ENCODE measurements at places on chromosomes 2 and 18.

DNA sequence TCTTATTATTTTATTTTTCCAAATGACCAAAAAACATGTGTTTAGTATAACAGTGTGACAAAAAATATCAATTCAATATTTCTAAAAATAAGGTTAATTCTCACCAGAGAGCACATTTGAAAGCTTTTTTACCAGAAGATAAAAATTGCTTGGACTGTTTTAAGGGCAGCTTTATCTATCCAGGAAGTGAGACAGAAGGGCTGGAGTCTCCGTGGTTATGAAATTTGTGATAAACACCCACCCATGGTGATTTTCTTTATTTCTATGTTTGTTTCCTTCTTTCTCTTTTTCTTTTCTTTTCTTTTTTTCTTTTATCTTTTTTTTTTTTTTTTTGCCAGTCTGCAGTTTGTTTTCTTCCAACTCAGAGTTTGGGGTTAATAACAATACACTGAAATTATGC is 298.5 kb downstream of the PIEZO2 start:
- DNase-seq = no peak

DNA sequence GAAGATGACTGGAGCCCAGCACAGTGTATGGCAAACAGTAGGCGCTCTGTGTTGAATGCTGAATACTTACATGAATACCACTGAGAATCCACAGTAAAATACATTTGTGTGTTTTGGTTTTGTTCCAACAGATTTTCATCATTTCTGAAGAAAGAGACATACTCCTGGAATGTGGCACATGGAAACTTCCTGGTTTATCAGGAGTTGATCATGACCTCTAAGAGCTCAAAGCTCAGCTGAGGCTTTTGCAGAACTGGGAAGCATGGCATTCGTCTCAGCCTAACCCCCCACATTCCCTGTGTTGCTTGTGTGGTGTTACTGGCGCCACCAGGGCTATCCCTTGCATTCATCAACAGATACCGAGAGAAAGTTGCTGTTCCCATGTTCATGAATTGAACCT is 316.9 kb upstream of the REV1 start:
- DNase-seq = peak; percentile 20

- no peak for DNase-seq
Measured at GRCh38 chr2:8196316-8196715, 485.5 kb upstream of the ID2 start.

- DNase-seq = peak; percentile 52
Measured at GRCh38 chr2:127479219-127479825, 47.0 kb downstream of the IWS1 start.

DNA sequence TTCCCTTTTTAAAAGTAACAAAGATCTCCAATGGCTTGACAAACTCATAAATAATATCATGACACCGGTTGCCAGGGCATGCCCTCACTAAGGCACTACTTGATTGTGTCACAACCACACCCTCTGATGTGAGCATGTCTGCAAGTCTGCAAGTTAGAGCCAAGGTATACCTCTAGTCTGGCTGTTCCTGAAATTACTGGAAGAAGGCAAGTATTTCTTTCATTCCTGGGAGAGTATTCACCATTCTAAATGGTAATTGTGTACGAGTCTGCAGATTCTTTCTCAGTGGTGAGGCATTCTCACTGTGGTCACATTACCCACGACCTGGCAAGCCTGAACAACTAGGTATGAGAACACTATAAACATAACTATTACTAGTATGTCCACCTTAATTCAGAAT is 25.7 kb upstream of the RNU4ATAC start:
- DNase-seq = peak; percentile 10

- peak; percentile 31 for DNase-seq
Measured at GRCh38 chr2:174546519-174547506, 50.8 kb downstream of the WIPF1 start.

All from HTR-8/SVneo (cell line).